ENCODE measurements at places on chromosomes 1 and 21.

- no peak for DNase-seq
Observed at GRCh38 chr1:156709757-156710489, 4.5 kb upstream of the CRABP2 start.

- DNase-seq: no peak
Observed at GRCh38 chr1:111596499-111596898, 23.1 kb upstream of the RAP1A start.

DNA sequence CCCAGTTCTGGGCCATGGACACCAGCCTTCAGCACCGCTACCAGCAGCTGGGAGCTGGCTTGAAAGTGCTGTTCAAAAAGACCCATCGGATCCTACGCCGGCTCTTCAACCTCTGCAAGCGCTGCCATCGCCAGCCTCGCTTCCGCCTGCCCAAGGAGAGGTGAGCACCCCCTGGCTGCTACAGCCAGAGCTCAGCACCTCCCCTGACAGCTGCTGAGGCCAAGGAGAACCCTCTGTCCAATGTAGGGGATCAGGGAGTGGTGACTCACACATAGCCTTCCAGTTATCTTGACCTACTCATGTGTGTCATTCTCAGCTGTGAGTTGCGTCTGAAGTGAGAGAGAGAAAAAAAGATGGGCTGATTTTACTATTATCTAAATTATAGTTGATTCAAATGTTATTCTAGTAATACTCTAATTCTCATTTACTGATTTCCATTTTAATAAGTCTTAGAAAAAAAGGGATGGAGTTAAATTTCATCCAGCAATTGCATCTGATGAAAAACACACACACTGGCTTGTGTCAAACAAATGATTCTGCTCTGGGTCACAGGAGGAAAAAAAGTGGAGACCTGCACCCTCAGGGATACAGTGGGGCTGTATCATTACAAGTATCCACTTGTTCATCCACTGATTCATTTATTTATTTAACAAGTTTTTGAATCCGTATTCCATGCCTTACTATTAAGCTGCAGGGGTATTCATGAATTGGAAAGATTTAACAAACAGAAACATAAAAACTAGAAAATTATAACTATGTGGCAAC, 108.0 kb downstream of the BRINP2 start:
- no peak for DNase-seq

DNA sequence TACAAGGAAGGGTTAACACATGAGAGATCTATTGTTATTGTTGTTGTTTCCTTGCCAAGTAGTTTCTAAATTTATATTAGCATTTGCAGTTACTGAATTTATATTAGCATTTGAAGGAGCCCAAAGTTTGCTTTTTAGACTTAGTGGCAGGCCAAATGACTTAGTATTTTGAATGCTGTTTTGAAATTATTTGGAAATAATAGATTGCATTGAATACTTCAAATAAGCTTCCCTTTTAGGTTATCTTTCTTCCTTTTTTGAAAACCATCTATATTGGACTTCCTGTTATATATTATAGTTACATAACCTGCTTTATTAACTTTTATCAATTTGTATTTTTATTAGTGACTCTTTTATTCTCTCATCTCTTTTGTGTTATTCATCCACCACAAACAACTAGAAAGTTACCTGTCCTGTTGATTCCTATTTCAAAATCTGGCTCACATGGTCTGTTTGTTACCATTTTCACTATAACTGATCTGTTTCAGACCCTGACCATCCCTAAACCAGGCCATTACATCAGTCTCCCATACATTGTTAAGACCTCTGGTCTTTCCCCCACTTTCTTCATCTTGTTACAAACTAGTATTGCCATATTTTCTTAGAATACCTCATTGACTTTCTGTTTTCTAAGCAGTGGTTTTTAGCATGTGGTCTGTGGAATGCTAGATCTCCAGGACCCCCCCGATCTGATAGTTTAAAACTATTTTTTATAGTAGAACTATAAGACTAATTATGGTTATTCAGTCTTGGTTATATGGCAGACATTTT, 185.2 kb downstream of the RASAL2 start:
- DNase-seq: no peak

GRCh38 chr1:188642704-188643103, 1814.0 kb downstream of the PLA2G4A start:
- no peak for DNase-seq

DNA sequence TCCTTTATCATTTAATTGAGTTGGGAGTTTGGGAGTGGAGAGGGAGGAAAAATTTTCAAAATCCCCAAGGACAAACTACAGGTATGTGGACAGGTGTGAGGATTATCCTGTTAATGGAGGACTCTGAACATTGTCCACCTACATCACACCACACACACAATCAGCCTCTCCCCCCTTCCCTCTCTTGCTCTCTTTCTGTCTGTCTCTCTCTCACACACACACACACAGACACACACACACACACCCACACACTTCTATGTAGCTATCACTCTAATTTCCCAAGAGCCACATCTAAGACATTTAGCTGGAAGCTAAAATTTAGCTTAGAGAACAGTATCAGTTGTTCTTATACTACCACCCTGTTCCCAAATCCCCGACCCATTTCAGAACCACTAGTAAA, 1.5 kb downstream of the S100A8 start:
- no peak for DNase-seq

DNA sequence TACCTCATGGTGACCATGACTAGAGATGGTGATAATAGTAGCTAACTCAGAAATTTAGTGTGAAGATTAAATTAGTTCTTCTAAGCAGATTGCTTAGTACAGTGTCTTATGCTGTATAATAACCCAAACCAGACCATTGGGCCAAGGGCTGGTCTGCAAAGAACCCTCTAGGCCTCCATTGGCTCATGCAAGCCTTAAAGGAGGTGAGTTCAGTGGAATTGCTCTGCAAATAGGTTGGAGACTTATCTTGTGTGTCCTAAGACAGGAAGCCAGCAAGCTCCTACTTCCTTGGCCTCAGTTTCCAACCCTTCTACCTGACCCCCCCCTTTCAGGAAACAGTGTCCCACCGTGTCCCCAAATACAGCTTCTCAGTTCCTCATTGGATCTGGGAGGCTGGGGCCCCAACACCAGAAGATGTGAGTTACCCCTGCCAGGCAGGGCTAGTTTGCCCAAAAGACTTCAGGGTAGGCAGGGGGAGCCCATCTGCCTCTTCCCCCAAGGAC, 1.9 kb upstream of the MEF2D start:
- DNase-seq: peak; percentile 66

DNA sequence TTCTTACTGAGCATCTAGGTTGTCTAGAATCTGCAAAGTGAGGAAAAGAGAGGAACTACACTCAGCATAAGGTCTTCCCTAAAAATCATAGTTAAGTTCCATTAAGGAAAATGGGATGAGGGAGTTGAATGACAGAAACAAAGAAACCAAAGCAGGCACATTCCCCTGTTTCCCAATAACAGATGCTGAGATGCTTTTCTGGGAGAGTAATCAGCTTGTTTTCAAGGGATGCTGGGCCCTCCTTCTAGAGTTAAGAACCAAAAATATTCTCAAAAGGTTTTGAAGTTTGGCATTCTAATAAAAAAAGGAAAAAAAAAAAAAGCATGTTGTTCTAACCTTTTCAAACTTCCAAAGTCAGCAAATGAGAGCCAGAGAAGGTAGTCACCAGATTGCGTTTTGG, 105.2 kb upstream of the ZNF648 start:
- no peak for DNase-seq

DNA sequence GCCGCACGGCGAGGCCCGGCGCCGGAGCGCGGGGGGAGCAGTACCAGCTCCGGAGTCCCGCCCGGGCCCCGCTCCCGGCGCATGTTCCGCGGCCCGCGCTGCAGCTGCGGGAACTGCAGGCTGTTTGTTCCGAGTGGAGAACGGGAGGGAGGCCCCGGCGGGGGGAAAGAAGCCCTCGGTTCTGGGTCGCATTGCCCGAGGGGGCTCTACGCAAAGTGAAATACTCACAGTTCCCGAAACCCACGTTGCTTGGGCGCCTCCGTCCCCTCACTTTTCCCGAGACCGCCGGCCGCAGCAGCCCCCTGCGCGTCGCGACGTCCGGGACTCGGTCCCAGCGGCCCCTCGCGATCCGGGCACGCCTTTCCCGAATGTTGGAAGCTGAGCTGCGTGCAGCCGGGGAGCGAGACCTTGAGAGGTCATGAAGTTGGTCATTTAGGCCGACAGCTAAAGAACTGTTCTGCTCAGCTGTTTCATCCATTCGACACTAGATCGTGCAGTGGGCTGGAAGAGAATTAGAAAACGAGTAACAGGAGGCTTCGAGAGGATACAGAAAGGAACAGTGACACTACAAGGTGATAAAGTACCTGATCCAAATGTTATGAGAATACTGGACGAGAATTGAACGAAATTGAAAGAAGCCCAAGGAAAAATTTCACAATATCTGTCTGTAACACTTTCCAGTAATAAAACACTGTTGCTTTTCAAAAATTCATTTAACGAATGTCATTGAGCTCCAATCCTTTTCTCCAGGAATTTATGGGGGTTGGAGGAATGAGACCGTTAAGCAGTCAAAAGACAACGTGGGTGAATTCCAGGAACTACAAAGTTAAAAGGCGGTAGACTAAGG, 657 bp upstream of the LIN9 start:
- DNase-seq: no peak

DNA sequence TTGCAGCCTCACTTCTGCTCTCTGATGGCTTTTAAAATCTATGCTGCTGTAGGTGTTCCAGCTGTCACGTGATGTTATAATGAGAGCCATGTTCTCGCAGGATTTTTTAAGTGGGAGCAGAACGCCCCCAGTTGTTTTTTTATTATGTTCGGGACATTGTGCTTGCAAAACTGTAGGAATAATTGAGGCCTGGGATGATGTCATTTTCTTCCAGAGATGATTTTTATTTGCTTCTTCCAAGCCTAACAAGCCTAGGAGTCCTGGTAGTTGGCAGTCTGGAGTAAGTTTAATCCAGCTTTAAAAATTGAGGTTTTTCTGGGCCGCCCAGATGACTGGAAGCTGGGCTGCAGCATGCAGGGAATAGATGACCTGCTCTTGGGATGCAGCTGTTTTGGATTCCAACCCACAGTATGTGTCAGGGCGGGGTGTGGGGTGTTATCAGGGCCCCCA, 34.6 kb upstream of the CHIT1 start:
- DNase-seq: no peak

GRCh38 chr1:237237721-237238120, 195.7 kb downstream of the RYR2 start:
- no peak for DNase-seq

DNA sequence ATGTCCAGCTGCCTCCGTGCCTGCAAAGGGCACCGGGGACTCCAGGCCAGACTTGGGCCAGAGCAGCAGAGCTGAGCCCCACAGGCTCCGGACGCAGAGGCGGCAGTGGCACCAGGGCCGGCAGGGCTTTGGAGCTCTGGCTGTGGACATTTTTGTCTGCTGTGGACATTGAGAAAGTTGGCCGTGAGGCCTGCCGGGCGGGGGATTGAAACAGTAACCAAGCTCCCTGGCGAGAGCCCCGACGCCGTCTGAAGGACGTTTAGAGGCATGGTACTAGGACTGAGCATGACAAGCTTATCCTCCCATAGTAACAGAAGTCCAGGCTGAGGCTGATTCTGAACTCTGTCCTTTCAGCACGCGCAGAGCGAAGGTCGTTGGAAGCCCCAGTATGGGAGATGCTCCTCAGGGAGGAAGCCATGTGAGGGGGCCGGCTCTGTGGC, 323.8 kb downstream of the AMY1C start:
- no peak for DNase-seq

- no peak for DNase-seq
Observed at GRCh38 chr1:3410142-3410925, 44.1 kb upstream of the ARHGEF16 start.

DNA sequence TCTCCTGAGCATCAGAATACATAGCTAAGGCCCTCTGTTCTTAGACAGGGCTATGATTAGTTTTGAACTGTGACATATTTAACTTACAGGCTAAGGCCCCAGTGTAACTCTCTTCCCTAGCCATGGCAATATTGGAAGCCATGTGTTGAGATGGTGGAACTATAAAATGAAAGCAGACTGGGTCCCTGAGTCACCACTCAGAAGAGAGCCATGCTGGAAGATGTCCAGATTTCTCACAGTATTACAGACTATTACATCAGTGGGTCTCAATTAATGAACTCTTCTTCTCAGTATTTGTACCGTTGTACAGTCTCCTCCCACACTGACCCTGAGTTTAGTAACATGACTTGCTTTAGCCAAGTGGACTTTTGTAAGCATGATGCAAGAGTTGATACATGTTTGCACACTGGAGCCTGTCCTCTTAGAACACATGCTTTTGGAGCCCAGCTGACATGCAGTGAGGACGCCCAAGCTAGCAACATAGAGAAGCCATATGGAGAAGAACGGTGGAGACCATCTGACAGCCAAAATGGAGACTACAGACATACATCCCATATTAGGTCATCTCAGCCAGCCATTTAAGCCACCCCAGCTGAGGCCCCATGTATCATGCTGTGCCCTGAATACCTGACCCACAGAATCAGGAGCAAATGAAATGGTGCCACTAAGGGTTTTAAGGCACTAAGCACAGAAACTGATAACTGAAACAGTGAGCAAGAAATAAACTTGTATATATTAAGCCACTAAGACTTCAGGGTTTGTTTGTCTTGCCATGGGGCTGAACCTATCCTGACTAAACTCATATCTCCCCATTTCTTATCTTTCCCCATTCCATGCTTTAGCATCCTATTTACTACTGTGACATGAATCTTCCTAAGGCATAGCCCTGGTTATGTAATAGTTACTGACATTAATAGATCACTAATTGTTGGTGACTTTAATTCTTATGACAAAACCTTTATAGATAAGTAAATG, 24.4 kb downstream of the TBX15 start:
- DNase-seq: no peak

DNA sequence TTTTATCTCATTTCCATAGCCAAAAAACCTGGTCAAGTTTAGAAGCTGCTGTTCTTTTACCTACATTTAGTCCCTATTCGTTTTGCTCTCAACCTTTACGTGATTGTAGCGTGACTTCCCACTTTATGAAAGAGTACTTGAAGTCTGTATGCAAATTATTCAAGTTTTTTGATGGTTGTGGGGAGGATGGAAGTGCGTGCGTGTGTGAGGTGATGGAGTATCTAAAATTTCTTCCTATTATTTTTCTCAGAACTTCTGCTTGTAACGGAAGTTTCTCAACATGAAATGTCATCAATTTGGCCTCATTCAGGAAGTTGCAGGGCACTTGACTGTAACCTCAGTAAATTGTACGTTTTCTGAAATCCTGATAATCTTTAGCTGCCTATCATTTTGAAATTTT, 64.0 kb downstream of the SAMSN1 start:
- DNase-seq: peak; percentile 25

DNA sequence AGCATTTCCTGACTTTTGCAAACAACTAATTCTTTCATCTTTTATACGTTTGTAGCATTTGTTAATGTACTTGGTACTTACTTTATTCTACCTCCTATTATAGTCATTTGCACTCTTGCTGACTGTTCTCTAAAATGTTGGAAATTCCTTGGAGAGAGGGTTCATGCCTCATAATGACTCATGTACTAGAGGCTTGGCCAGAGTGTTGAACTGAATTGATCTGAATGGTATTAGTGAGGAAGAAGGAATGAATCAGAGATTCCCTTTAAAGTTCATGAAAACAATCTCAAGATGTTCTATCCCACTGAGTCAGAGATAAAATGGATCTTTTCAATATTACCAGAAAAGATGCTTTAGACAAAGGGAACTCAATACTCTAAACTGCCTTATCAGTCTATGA, 383.4 kb downstream of the SEC16B start:
- DNase-seq: no peak

GRCh38 chr1:184806296-184806721, 51.7 kb upstream of the EDEM3 start:
- peak; percentile 22 for DNase-seq

Data from KG1 (cell line).